ENCODE measurements at places on chromosomes 16 and 17. TPM values are rescaled to one million over a fixed set of nuclear protein-coding genes. Genes with fewer than 3 reads are reported as not detected.

DNA sequence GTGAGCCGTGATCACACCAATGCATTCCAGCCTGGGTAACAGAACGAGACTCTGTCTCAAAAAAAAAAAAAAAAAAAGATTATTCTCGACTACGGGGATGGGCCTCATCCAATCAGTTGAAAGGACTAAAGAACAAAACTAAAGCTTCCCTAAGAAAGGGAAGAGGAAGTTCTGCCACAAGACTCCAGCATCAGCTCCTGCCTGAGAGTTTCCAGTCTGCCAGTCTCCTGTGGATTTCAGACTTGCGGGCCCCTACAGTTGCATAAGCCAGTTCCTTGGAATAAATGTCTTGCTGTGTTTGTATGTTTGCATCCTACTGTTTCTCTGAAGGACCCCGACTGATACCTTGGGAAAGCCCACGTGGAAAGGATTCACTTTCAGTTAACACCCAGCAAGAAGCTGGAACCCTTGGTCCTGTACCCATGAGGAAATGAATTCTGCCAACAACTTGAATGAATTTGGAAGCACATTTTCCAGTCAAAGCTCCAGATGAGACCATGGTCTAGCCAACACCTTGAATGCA, 26.3 kb upstream of the FZD2 start:
- H3K27me3 ChIP-seq, result peaks cover 21% of the 10 kb centered on the region
- no peak overlapping the region for H3K4me3 ChIP-seq
- no peak overlapping the region for H3K27ac ChIP-seq
- DNase-seq, result no peak
- H3K4me1 ChIP-seq, result peaks cover 15% of the 10 kb centered on the region

- no peak overlapping the region for H3K27ac ChIP-seq
- H3K36me3 ChIP-seq, result no peaks in the 10 kb centered on the region
- no peaks in the 10 kb centered on the region for H3K27me3 ChIP-seq
- DNase-seq, result no peak
These were observed 7.6 kb upstream of the TNRC6A start for GRCh38 chr16:24721830-24722238.

DNA sequence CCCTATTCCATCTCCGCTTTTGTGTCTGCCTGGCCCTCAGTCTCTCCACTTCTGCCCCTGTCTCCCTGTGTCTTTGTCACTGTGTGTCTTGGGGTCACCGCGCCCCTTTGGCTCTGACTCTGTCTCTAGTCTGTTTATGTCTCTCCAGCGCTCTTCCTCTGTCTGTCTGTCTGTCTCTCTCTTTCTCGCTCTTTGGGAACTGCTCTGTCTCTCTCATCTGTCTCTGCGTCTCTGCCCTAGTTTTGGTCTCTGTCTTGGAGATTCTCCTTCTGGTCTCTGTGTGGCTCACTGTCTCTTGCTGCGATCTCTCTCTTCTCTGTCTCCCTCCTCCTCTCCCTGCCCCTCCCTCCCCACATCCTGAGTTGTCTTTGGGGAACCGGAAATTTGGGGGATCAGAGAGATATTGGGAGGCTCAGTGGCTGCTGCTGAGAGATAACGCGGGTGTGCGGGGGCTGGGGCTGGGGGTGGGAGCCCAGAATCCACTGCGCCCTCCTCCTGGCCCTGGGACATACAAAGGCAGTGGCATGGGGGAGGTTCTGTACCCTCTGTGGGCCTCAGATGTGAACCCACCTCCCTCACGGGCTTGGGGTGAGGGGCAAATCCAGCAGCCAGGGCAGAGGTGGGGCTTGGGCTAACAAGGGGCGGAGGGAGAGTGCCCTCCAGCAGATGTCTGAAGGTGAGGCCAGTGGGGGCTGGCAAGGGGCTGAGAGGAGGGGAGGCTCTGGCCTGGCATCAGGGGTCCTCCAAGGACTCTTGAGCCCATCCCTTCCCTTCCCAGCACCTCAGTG, 24.4 kb downstream of the LAT start:
- H3K36me3 ChIP-seq, result no peaks in the 10 kb centered on the region
- no peak overlapping the region for H3K4me3 ChIP-seq
- no peaks in the 10 kb centered on the region for H3K4me1 ChIP-seq

DNA sequence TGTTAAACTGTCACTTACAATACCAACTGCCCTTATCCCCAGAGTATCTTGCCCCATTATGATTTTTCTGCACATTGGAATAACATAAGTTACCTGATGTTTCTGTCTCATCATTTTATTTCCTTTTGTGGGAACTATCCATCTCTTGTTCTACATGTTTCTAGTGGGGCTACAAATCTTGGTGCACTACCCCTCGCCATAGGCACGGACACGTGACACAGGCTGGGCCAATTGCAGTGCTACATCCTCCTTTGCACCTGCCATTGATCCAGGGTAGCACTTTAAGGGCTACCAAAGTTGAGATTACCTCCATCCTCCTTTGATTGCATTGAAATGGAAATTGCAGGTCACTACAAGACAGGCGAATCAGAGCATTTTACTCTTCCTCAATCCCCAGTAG, 14.2 kb upstream of the SYT17 start:
- H3K27ac ChIP-seq, result no peak overlapping the region
- H3K36me3 ChIP-seq, result peaks cover 4% of the 10 kb centered on the region
- no peak for DNase-seq
- H3K4me1 ChIP-seq, result no peaks in the 10 kb centered on the region
- H3K27me3 ChIP-seq, result peaks cover 76% of the 10 kb centered on the region

- H3K4me1 ChIP-seq, result peaks cover 43% of the 10 kb centered on the region
- DNase-seq, result peak; percentile 62
- H3K27ac ChIP-seq, result no peak overlapping the region
- H3K36me3 ChIP-seq, result peaks cover 4% of the 10 kb centered on the region
These were observed 11.1 kb downstream of the PIMREG start for GRCh38 chr17:6455321-6455705.

GRCh38 chr17:67509390-67510287, 132.6 kb downstream of the PITPNC1 start:
- H3K4me3 ChIP-seq, result no peak overlapping the region
- peaks cover 16% of the 10 kb centered on the region for H3K36me3 ChIP-seq
- H3K27ac ChIP-seq, result peak overlapping the region; percentile 64
- H3K27me3 ChIP-seq, result no peaks in the 10 kb centered on the region
- peaks cover 47% of the 10 kb centered on the region for H3K4me1 ChIP-seq

GRCh38 chr17:38590988-38591758, 14.6 kb downstream of the SRCIN1 start:
- H3K36me3 ChIP-seq, result no peaks in the 10 kb centered on the region
- no peak overlapping the region for H3K4me3 ChIP-seq
- H3K27me3 ChIP-seq, result peaks cover 4% of the 10 kb centered on the region
- DNase-seq, result no peak
- peaks cover 63% of the 10 kb centered on the region for H3K4me1 ChIP-seq

KIF19 gene
- 0.60 TPM for total RNA-seq

Measured in WTC11 (cell line).